ENCODE measurements at places on chromosomes 12 and 14.
A peak's percentile ranks its signal among the peaks of the same experiment; 100 is the strongest.

DNA sequence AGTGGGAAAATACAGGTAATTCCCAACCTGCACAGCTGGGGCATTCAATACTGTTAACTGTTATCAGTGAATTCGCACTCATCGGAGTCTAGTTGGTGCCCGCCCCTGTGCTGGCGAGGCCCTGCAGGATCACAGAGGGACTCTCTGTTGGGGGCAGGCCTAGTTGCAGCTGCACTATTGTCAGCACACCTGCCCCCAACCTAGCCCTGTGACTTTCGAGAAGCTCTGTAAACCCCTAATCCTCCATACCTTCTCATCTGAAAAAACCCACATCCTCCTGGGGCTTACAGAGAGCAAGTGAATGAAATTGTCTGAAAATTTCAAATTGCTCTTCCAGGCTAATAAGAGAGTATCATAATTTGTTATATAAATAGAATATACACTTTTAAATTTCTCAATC lies 132.2 kb upstream of the NUDT4 start:
- no peak for DNase-seq

- DNase-seq, result no peak
Observed at GRCh38 chr12:53378222-53378621, 1.8 kb upstream of the SP1 start.

DNA sequence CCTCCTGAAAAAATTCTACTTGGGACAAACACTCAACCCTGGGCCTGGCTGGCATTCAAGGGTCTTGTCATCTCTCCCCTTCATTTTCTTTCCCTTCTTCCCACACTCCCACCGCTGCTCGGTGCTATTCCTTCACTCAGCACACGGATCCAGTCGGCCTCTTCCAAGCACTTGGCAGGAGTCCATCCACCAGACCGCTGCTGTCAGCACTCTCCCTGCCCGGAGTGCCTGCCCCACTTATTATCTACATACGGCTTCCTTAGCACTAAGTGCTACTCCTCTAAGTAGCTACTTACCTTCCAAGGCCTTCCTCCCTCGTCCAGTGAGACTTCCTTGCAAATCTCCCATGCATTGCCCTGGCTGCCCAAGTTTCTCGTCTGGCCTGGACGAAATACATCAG lies 29.8 kb downstream of the CALM1 start:
- DNase-seq, result peak; percentile 50

- DNase-seq, result no peak
Observed at GRCh38 chr12:88227263-88227662, 85.2 kb downstream of the TMTC3 start.

GRCh38 chr12:25670076-25671055 lies 117.3 kb upstream of the LMNTD1 start:
- DNase-seq, result no peak

DNA sequence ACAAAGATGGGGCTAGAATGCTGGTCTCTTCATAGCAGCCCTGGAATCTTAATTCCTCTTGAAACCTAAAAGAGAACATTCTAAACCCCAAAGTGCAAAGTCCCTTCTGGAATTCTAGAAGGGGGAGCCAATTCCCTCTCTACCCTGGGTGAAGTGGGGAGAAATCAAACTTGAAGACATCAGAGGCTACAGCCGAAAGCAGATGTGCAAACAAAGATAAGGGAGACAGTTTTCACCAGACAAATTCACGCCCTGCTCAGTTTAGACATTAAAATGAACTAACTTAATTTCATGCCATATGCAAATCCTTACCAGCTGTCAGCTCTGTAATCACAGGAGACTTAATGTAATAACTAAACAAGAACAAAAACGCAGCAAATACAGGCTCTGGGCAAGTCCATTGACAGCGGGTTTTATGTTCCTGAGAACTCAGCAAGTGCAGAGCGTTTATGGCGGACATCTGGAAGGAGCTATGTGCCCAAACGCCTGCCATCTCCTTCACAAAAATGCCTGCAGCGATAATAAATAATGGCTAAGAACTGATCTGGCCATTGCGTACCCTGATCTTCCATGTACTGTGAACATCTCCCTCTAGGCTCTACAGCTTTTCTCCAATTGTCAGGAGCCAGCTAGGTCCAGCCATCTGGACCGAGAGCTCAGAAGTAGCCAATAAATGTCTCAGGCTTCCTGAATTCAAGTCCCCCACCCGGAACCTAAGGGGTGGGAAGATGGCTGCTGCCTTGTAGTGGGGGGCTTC lies 19.1 kb upstream of the FICD start:
- no peak for DNase-seq

GRCh38 chr12:47773062-47773857 lies at the start of gene SLC48A1:
Gene SLC48A1 (plus strand): TSS chr12:47773238. CDS start chr12:47773305, 67 bp downstream.
- peak; percentile 73 for DNase-seq

DNA sequence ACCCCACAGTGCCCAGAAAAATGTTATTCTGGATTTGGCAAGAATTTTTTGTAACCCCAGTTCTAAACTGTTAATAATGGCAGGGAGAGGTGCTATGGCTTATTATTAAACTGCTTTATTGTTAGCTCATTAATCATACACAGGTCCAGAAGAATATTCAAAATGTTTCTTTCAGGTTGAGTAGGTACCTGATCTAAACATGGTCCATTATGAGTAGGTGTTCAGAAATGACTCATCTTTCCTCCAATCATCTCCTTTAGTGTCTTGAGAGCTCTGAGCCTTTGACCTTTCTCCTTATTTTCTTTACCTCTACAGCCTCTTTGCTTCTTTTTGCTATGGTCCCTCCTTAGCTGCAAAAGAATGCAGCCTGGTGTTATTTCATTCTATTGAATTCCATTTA lies 211.0 kb upstream of the GARIN6 start:
- no peak for DNase-seq

DNA sequence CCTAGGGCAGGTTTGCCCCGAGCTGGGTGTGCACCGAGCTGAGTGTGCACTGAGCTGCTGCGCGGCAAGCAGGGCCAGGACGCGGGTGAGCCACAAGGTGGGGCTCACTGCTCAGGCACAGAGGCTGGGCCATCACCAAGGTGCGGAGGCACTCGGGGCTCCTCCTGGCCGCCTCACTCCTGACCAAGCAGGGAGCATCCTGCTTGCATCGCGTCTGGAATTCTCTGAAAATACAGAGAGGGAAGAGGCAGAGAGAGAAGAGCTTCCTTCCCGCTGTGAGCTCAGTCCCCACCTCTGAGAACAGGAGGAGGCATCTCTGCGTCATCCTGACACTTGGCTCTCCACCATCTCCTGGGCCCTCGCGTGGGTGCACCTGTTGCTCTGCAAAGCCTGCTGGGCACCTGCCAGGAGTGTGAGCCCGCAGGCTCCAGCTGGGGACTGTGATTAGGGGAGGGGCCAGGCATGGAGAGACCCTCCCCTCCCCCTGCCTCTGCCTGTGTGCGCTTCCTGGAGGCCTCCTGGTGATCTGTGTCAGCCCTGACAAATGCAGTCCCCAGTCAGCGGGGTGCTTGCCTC lies 116.3 kb downstream of the GLT1D1 start:
- DNase-seq, result peak; percentile 97

GRCh38 chr12:30019366-30020140 lies 235.8 kb upstream of the TMTC1 start:
- peak; percentile 77 for DNase-seq

DNA sequence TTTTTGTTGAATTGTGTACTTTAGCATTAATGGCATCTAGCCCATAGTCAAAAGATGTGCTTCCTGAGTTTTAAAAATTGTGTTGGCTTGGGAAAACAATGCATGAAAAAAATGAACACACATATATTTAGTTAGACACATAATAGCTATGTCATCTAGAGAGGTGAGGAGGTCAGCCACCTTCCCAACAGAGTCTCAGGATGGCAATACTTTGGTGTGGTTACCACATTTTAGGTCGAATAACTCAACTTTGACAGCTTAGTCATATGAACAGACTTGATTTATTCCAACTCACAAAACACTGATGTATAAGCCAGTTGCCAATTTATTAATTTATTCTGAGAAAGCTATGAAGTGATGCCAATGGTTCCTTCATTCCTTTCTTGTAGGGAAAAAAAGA lies 114.0 kb downstream of the ETNK1 start:
- no peak for DNase-seq

GRCh38 chr12:67355428-67356379 lies 86.5 kb downstream of the CAND1 start:
- DNase-seq, result peak; percentile 84

- DNase-seq, result no peak
Observed at GRCh38 chr14:68548194-68549076, 244.4 kb downstream of the ZFP36L1 start.

- DNase-seq, result no peak
Observed at GRCh38 chr12:29228474-29229157, 79.5 kb downstream of the FAR2 start.

DNA sequence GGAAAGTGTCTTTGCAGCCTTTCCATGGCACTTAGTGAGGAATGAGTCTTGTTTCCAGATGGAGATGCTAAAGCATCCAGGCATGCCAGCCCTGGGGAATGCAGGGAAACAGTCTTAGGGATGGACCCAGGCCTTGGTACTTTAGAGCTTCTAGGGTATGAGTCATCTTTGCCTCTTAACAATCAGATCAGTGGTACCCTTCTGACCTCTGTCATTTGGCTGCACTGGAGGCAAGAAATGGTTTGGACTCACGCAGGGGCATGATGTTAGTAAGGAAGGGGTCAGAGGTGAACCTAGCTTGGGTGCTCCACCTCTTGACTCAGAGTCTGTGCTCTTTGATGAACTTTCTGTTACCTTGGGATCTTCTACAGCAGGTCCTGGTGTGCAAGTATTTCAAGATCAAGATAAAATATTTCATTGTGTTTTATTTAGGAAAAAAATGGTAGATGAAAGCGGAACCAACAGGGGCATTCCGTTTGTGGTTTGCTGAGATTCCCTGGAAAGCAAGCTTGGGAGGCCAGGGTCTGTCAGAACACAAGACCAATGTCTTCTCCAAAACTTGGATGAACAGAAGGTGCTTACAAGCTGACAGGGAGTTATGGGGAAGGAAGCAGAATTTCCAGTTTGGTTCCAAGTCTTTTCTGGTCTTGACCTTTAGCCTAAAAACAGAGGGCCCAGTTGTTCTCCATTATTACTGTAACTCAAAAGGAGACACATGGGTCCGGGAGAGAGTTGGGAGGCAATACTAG lies 216.2 kb downstream of the ZFP36L1 start:
- DNase-seq, result no peak

DNA sequence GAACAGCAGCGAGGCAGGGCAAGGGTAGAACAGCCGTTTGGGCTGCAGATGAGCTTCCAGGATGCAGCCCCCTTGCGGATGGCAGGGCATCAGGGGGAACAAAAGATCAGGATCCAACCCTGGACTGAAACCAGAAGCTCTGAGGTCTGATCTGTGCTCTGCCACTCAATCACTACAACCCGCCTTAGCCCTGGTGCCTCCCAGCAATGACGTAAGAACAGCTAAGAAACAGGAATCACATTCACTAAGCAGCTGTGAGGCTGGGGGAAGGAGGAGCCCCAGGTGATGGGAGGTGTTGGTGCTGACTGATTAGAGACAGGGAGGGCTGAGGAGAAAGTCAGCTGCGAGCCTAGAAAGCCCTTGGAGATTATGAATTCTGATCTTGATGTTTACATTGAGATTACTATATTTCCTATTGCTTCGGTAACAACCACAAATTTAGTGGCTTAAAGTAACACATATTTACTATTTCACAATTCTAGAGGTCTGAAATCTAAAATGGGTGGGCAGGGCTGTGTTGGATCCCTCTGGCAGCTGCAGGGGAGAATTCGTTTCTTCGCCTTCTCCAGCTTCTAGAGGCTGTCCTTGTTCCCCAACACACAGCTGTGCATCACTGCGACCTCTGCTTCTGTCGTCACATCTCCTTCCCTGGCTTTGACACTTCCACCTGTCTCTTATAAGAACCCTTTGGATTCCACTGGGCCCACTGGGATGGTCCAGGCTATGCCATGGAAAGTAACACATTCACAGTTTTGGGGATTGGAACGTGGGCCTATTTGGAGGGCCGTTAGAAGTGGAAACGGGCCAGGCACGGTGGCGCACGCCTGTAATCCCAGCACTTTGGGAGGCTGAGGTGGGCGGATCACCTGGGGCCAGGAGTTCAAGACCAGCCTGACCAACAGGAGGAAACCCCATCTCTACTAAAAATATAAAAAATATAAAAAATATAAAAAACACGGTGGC lies 6.1 kb upstream of the CD9 start:
- no peak for DNase-seq

DNA sequence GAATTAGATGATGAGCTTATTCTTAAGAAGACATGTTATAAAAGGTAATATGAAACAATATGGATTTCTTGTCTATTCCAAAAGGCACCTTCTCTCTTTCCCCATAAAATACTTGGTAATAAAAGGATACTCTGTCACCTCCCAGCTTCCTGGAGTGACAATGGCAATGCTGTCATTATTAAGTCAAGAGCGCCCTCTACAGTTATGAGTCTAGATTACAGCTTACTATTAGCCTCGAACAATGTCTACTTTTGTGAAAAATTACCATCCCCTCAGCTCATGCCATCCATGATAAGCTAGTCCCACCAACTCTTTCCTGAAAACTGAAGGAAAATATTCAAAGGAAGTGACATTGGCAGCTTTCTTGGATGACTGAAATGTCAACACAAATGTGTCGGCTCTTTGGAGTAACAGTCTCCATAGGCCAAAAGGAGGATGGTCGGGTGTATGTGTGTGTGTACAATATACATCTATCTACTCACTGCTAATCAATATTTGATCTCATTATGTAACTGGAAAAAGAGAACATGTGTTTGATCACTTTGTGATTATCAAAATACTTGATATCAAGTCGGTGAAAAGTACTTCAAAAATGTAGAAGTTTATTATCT lies 48.7 kb upstream of the CDKN3 start:
- DNase-seq, result peak; percentile 75

DNA sequence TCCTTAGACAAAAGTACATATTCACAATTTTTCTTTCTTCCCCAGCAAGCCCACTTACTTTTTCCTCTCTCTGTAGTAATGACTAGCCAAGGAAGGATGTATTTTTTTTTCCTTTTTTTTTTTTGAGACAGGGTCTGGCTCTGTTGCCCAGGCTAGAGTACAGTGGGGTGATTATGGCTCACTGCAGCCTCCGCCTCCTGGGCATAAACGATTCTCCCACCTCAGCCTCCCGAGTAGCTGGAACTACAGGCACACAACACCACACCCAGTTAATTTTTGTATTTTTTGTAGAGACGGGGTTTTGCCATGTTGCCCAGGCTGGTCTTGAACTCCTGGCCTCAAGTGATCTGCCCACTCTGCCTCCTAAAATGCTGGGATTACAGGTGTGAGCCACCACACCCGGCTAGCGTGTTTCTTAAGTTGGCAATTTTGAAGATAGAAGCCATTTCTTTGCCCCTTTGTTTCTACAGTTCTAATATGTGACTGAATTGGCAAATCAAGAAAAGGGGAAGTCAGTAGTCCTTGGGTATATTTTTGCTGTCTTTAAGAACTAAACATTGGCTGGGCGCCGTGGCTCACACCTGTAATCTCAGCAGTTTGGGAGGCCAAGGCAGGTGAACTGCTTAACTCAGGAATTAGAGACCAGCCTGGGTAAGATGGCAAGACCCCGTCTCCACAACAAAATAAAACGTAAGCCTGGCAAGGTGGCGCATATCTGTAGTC lies 3.2 kb upstream of the NACA start:
- DNase-seq, result no peak

GRCh38 chr14:91364524-91365270 lies 52.9 kb downstream of the CCDC88C start:
- DNase-seq, result no peak

Data from NCI-H1105 treated with DMSO at 0.1 percent for 48 hours (cell line).